GM20000 (cell line): ENCODE measurements at places on chromosomes 1 and 21.

- DNase-seq, result no peak
Measured at GRCh38 chr21:40845441-40845995, 1.4 kb downstream of the DSCAM start.

DNA sequence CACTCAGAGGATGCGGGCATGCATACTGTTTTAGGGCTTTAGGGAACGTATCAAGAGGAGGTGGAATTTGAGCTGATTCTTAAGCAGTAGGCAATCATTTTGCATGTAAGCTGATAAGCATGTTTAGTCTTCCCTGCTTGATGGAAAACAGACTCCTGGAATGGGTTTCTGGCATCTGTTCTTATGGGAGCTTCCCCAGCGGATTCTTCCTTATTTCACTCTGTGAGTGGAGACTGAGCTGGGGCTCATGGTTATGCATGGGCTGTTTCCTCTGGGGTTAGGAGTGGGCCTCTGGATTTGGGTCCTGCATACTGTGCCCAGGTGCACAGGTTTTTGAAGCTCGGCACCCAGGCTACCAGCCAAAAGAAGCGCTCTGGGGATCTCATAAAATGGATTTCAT lies 93.4 kb downstream of the DIRAS3 start:
- no peak for DNase-seq

GRCh38 chr1:229226796-229227195 lies 44.1 kb upstream of the RAB4A start:
- no peak for DNase-seq

GRCh38 chr1:153342178-153342577 lies 6.5 kb downstream of the PGLYRP4 start:
- DNase-seq, result no peak

DNA sequence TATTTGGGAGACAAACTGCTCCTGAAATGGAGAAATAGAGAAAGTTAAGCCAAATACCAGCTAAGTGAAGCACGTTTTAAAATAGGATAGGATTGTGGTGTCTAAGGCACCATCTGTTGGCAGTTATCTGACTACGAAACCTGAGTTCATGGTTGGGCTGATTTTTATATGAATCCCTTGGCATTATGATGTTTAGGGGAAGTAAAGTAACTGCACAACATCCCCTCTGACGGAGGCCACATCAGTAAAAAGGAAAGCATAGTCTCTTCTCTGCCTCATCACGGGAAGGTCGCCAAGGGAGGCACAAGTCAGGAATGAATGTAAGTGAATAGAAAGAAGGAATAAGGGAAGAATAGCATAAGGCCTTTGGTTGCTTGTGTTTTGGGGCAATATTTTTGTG lies 128.0 kb downstream of the PRRX1 start:
- DNase-seq, result no peak

- no peak for DNase-seq
Measured at GRCh38 chr1:244273262-244273844, 178.4 kb downstream of the ADSS2 start.

DNA sequence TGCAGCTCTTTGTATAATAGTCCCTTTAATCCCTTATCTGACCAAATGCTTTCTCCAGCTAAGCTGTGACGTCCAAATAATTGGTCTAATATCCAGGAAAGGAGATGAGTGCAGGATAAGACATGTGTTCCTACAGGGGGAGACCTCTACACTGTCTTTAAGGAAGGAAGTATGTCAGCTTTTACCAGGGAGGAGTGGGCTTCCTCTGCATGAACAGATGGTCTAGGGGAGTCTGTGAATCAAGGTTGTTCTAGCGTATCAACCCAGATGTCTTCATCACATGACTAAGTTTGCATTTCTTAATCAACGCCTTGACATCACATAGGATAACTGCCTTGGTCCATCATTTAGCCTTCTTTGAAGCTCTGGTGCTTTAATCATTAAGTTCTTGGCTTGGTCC lies 528.2 kb downstream of the MRPL39 start:
- DNase-seq, result no peak

DNA sequence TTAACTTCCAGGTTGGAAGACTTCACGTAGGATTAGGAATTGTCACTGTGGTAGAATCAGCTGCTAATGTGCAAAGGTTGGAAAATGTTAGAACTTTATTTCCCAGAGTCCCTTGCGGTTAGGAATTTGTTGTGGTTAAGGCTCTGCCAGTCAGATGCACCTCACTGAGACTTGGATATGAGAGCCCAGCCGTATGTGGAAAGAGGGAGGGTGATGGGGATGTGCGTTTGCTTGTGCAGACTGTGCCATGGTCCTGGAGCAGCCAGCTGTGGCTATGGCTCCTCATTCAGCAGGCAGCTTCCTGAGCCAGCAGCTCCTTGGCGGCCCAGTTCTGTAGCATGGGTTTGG lies 12.5 kb downstream of the S100A10 start:
- no peak for DNase-seq

GRCh38 chr21:39852726-39853500 lies 14.3 kb upstream of the PCP4 start:
- DNase-seq, result no peak

- DNase-seq, result no peak
Measured at GRCh38 chr1:8711151-8711550, 106.3 kb downstream of the RERE start.

DNA sequence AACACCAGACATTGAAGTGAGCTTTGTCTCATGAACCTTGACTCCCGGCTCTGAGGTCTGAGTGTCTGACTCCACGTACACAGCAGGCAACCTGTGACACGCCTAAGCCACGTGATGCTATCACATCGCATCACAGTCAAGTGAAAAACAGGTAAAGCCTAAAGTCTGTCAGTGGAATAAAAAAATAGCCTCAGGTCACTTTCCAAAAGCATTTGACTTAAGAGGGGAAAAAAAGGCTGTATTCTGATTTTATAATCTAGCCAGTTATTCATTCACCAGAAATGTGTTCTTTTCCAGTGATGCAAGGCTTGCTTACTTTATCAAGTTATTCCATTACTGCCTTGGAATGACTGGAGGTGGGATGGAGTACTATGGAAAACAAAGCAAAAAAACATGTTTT lies 163.2 kb upstream of the HMCN1 start:
- no peak for DNase-seq

- no peak for DNase-seq
Measured at GRCh38 chr1:156410740-156411139, 41.7 kb downstream of the RHBG start.

GRCh38 chr1:34055818-34056217 lies 109.2 kb downstream of the CSMD2 start:
- DNase-seq, result no peak

DNA sequence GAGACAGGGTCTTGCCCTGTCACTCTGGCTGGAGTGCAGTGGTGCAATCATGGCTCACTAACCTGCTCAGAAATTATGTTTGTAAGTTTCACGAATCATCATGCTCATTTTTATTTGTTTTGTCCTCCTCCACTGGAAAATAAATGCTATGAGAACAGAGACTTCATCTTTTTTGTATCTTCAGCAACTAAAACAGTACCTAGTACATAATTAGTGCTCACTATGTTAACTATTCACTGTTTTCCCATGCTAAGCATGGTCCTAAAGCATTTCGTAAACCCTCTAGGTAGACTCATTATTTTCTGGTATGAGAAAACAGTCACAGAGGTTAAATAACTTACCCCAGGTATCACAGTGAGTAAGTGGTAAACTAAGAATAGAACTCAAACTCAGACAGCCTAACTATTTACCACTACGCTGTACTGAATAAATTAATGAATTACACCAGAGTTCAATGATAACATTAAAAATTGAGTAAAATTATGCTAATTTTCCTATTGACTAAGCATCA lies 118.4 kb downstream of the RERE start:
- DNase-seq, result no peak

DNA sequence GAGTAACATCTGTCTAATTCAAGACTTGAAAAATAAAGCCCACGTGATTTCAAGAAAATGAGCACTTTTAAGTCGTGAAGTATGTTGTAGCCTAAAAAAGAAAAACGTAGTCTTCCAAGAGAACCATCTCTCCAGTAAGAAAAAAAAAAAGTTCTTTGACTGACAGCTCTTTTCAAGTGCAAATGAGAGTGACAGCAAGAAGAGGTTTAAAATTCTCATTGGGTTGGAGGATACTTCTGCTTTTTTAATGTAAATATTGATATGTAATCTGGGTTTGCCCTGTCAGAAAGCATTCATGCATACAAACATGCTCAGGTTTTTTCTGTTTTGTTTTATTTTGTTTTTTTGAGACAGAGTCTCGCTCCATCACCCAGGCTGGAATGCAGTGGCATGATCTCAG lies 32.3 kb upstream of the PRDM2 start:
- peak; percentile 59 for DNase-seq

GRCh38 chr1:241611063-241611462 lies 29.1 kb downstream of the CHML start:
- peak; percentile 37 for DNase-seq

GRCh38 chr1:39609618-39610331 lies 29.7 kb downstream of the HEYL start:
- peak; percentile 80 for DNase-seq

- DNase-seq, result no peak
Measured at GRCh38 chr1:201266774-201267173, 16.5 kb upstream of the PKP1 start.

GRCh38 chr21:17848228-17848627 lies 29.1 kb upstream of the C21orf91 start:
- peak; percentile 62 for DNase-seq

DNA sequence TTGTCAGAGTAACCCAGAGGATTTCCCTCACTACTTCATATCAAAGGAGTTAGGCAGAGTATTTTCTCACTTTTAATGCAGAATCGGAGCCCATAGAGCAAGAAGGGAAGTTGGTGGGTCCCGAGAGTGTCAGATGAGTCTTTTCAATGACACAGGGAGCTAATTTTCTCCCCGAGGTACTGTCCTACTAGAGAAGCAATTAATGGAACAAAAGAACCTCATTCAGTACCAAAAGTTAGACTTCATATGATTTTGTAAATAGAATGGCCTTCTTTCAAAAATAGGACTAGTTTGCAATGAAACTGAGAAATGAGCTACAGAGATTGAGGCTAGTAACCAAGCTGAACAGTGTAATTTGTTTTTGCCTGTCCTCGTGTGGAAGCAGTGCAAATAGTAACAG lies 3.9 kb downstream of the NCAM2 start:
- DNase-seq, result no peak

- no peak for DNase-seq
Measured at GRCh38 chr1:184297244-184297750, 89.5 kb upstream of the C1orf21 start.

- DNase-seq, result no peak
Measured at GRCh38 chr21:40129809-40130208, 262.6 kb downstream of the PCP4 start.
